ENCODE measurements at places on chromosomes 2 and 18.

DNA sequence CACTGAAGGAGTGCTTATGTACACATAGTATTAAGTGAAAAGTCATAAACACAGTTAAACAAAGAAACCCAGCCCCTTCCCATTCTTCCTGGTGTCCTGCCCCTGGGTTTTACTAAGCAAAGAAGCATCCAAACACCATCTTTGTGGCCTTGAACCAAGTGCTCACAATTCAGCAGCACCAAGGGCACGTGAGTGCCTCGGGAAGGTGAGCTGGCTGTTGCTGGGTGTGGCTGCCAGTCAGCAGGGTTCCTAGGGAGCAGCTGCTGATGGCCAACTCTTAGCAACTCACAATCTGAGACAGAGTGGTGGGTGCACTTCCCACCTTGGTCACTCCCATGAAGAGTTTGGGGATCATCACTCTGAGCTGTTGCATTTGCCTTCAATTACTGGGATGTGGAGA lies 97.7 kb upstream of the PGAP1 start:
- no peak for DNase-seq

DNA sequence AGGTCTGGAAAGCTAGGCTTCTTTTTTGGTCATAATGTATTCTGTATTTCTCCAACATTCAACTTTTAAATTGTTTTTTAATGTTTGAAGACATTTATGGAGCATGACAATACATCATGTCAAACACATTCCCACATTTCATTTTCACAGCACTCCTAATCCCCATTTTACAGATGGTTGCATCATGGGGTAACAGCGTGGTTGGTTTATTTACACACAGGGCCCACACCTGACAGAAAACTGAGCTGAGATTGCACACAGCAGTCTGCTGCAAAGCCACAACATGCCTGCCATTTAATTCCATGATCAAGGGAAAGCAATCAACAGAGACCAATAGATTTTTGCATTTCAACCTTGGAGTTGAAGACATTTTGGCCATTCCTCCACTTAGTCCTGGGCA lies 335.7 kb upstream of the MGAT5 start:
- DNase-seq = no peak

DNA sequence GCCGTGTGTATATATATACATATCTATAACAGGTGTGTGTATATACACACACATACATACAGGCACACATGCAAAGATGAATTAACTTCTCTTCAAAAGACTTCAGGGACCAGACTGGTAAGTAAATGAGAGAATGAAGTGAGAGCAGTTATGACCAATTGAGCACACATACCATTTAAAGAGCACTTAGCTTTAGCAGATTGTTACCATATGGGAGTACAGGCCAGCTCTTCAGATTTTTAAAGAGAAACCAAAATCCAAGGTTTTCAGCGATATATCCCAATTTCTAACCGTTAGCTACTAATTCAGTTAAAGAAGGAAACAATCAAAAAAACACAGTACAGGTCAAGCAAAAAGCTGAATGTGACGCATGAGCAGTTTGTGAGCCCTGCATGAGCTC lies 23.7 kb downstream of the INPP1 start:
- no peak for DNase-seq

- DNase-seq = no peak
Observed at GRCh38 chr2:8541223-8541622, 140.6 kb upstream of the ID2 start.

DNA sequence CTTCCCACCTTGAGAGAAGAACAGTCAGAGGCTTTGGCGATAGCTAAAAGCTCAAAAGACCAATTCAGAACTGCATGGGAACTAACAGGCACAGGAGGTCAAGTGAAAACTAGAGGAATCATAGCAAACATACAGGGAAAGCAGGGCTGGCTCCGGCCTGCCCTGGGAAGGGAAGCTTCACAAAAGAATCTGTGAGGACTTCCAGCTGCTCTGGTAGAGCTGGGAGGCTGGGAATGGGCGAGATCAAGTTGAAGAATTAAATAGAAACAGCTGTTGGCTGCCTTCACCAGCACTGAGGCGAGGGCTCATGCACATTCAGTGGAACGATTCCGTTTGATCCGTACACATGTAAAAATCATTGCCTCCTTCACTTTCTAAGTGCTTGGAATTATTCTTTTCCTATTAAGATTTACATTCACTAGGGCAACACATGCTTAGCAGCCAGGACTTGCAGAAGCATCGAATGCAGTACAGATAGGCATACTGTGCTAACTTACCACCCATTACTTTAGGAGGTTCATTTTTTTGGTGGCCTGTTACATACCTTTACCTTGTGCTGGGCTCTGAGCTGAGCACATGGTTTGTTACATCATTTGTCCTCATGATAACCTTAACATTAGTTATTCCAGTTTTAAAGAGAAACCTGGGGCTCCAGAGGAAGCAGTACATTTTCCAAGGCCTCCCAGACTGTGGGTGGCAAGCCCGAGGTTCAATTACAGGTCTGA lies 125.4 kb upstream of the RNF152 start:
- no peak for DNase-seq

- no peak for DNase-seq
Observed at GRCh38 chr2:95761556-95761955, 169.8 kb downstream of the TRIM43 start.

DNA sequence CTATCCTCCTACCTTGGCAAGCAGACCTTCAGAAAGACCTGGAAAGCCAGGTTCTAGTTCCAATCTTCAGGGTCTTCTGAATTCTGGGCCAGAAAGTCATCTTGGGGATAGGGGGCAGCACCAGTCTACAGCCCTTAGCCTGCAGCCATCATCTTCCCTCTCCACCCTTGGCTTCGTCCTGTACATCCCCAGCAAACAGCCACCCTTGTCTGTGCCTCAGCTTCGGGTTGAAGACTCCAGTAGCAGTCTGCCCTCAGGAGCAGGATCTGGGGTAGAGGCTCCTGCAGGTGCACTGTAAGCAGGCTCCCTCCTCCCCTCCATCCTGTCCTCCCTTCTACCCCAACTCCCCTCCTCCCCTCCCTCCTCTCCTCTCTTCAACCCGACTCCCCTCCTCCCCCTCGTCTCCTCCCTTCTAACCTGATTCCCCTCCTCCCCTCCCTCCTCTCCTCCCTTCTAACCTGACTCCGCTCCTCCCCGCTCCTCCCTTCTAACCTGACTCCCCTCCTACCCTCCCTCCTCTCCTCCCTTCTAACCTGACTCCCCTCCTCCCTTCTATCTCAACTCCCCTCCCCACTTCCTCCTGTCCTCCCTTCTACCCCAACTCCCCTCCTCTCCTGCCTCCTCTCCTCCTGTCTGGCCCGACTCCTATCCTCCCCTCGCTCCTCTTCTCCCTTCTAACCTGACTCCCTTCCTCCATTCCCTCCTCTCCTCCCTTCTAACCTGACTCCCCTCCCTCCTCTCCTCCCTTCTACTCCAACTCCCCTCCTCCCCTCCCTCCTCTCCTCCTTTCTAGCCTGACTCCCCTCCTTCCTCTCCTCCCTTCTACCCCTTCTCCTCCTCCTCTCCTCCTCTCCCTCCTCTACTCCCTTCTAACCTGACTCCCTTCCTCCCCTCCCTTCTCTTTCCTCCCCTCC lies 90.1 kb upstream of the SMAD2 start:
- DNase-seq = no peak

DNA sequence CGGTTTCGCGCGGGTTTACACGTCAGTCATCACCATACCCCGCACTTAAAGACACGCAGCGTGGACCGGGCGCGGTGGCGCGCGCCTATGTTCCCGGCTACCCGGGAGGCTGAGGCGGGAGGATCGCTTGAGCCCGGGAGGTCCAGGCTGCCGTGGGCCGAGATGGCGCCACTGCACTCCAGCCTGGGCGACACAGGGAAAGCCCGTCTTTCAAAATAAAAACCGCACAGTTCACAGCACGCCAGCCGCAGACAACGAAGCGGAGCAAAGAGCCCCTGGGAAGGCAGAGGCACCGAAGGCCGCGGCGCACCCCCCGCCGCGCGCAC lies 328 bp downstream of the DTYMK start:
- DNase-seq = no peak

GRCh38 chr2:9303528-9304225 lies 97.1 kb downstream of the ASAP2 start:
- peak; percentile 83 for DNase-seq

DNA sequence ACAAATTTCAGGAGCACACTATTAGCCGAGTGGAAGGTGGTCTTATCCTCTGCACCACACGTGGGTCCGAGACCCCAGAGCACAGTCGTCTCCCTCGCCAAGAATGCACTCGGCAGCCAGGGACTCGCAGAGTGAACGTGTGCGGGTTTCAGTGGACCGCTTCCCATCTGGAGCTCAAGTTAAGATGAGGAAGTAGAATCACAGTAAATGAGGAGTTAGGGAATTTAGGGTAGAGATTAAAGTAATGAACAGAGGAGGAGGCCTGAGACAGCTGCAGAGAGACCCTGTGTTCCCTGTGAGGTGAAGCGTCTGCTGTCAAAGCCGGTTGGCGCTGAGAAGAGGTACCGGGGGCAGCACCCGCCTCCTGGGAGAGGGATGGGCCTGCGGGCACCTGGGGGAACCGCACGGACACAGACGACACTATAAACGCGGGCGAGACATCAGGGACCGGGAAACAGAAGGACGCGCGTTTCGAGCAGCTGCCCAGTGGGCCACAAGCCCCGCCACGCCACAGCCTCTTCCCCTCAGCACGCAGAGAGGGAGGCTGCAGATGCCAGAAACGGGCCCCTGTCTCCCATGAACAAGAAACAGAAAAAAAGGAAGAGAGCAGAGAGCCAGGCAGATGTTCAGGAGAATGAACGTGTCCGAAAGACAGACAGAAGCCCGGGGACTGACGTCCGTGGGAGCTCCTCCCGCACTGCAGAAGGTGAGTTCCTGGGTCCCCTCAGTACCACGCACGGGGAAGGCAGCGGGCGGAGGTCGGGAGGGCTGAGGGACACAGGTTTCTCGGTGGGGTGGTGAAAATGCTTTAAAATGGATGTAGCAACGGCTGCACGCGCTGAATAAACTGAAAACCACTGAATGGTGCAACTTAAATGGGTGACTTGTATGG lies 5.4 kb upstream of the KCNG2 start:
- DNase-seq = no peak

DNA sequence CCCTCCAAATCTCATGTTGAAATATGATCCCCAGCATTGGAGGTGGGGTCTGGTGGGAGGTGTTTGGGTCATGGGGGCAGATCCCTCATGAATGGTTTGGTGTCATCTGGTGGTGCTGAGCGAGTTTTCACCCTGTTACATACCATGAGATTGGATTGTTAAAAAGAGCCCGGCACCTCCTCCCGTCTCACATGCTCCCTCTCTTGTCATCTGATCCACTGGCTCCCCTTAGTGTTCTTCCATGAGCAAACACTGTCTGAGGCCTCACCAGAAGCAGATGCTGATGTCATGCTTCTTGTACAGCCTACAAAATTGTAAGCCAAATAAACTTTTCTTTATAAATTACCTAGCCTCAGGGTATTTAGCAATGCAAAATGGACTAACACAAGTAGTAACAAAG lies 405.0 kb upstream of the SLC39A10 start:
- no peak for DNase-seq

DNA sequence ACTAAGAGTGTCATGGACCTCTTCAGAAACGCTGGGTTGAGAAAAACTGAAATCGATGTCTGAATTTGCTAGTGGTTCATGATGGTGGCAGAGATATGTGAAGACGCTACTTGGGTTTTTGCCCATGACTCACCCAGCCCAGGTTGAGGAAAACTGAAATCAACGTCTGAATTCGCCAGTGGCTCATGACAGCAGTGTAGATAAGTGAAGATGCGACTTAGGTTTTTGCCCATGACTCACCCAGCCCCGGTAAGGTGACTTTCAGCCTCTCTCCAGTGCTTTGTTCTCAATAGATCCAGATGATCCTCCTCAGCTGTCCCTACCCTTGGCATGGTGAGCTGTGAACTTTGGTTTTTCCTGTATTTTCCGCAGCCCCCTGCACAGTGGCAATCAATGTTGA lies 105.3 kb upstream of the SIX3 start:
- DNase-seq = no peak

GRCh38 chr18:1652018-1652417 lies 747.3 kb downstream of the ADCYAP1 start:
- no peak for DNase-seq

- peak; percentile 55 for DNase-seq
Observed at GRCh38 chr2:109255654-109256053, 126.6 kb downstream of the SH3RF3 start.
